ENCODE measurements at places on chromosomes 7 and 10.

DNA sequence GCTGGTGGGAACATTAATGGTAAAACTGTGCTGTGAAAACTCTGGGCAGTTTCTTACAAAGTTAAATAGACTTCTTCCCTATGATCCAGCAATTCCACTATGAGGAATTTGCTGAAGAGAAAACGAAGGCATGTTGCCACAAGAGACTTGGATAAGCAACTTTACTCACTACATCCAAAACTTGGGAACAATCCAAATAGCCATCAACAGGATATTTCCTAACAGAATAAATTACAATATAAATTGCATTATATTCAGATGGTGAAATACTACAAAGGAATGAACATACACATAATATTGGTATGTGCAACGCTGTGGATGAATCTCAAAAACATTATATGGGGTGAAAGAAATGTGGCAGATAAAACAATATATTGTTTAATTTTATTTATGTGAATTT, 21.4 kb upstream of the MKI67 start:
- no peak for DNase-seq

DNA sequence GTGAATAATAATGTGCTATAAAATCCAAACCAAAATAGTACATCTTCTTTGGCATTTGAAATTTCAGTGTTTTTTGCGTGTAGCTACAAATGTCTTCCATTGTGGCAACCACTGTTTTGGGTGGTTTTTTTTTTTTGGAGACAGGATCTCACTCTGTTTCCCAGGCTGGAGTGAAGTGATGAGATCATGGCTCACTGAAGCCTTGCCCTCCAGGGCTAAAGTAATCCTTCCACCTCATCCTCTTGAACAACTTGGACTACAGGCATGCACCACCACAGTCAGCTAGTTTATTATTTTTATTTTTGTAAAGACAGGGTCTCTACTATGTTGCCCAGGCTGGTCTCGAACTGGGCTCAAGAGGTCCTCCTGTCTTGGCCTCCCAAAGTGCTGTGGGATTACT, 455.1 kb downstream of the AUTS2 start:
- no peak for DNase-seq

- DNase-seq = no peak
Observed at GRCh38 chr7:146291900-146292299, 175.3 kb downstream of the CNTNAP2 start.

DNA sequence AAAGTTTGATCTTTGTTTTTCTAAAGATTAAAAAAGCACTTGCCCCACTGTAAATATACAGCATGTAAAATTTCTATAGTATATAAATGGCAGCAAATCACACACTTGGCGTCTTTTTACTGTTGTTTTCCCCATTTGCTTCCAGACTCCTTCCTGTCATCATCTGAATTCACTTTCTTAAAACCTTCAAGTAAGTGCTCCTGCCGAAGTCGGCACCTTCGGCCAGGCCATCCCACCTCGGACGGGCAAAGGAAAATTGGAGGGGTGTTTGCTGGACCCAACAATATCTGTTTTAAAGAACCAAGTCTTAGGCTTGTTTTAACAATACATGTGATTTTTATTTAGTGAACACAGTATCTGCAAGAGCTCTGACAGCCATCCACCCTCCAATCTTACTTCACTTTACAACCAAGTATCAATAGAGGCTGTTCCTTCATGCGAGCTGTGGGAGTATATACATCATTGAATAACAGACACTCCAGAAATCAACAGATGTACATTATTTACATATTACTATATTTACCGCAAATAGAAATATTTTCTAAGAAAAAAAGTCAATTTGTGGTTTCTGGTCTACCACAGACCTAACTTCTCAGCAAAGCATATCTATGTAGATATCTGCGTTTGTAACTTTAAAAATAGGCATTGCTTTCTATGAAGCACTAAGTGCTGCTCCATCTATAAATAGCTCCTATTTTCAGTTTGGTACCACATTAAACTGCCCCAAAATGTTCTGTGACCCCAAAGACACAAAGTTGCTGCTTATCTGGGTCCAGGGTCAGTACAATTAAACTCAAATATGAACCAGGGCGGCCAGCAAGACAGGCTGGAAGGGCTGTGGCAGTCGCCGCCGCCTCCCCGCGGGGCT, 110.7 kb downstream of the CYTH3 start:
- DNase-seq = no peak

GRCh38 chr7:151832656-151833055, 44.3 kb downstream of the PRKAG2 start:
- DNase-seq = no peak

DNA sequence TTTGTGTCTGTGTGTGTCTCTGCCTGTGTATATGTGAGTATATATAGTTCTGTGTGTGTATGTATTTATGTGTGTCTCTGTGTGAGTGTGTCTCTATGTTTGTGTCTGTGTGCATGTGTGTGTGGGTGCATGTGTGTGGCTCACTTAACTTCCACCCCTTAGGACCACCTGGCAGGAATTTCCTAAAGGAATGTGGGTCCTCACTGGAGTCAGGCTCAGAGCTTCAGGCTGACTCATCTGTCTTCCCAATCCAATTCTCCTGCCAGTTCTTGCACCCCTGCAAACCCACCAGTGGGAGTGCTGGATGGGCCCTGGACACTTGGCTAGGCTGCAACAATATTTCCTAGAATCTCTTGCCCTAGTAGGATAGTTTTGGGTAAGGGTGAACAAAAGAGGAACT, 70.2 kb upstream of the GRB10 start:
- DNase-seq = peak; percentile 91

DNA sequence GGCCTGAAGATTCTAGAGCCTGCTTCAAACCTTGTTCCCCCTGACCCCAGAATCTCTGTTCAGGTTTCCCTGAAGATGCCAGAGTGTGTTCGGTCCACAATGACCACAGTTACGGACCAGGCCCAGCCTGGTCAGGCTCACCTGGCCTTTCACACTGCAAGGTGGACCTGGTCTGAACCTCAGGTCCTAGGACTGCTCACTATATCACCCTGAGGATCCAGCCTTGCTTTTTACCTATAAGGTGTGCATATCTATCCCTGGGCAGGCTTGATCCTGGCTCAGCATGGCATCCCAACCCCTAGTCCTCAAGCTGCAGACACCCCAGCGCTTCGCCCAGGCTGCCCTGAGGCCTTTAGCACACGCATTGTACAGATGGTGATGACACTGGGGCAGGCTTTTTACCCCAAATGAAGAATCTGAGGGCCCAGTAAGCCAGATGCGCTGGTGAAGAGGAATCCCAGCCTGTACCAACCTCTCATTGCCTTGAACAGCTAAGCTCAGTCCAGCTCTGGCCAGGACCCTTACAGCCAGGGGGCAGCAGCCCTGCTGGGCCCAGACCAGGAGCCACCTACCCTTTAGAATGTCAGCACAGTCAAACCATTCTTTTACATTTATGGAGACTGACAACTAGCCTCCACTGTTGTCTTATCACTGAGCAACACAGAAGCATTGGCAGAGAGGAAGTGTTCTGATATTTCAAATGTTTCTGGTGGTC, 28.0 kb downstream of the MAT1A start:
- no peak for DNase-seq

DNA sequence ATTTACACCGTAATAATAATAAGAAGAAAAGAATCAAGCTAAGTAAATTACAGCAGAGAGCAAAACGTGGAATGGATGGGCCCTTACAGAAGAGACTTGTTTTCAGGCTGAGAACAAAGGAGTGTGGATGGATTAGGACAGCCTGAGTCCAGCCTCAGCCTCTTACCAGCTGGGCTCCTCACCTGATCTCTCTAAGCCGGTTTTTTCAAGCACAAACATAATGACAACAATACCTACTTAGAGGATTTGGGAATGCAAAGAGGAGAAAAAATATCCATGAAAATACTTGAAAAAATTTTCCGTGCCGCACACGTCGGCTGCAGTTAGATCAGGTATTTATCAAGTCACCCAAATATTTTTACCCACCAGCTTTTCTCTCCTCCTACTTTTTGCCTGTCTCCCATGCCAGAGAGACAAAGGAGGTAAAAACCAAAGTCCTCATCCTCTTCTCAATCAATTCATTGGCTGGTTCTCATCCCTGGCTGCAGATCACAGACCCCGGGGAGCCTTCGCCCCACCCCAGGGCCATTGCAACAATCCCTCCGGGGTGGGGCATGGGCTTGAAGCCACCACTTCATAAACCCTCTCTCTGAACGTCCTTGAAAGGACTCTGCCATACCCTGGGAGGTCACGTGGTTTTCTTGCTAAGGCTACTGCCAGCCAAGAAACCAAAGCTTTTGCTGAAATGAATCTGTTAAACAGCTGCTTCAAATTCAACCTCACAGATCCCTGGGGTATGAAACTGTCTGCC, 29.7 kb upstream of the GTF2I start:
- DNase-seq = no peak

DNA sequence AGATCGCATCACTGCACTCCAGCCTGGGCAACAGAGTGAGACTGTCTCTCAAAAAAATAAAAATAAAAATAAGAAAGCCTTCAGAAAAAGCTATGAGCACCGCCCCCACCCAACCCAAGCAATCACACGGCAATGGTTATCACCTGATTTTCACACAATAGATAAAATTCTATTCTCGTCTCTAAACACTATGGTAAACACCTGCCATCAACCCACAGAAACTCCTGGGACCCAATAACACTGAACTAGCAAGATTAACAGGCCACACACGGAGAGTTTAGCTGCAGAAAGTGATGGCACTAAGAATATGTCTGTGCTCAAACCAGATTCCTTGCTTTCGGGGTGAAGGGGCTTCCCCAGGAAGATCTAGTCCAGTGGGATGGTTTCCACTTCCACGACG, 173.8 kb downstream of the DIP2C start:
- no peak for DNase-seq

DNA sequence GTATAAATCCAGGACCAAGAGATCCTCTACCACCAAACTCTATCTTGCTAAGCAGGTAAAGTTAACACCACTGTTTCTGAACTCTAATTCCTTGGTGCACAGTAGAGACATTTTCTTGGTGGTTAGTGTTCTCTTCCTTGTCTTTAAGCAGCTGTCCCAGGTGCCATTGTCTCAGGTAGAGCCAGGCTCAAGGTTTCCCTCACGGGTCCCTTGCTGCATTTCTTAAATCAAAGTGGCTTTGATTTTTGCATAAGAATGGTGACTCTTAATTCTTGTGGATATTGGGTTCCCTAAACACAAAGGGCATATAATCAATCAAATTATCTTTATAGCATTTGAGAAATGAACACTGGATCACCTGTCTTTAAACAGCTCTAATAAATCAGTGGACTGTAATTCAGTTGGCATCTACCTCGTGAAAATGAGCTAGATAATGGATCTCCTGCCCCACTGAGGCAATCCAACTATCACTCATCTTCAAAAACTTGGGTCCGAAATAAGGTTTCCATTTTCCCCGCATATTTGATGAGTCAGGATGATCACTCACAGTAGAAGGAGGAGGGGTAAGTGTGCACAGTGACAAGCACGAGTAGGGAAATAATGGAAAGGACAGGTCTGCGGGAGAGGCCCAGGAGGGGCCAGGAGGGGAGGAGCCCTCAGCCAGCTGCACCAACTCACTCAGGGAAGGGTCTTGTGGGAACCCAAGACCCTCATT, 2.4 kb downstream of the ABCC2 start:
- DNase-seq = no peak

DNA sequence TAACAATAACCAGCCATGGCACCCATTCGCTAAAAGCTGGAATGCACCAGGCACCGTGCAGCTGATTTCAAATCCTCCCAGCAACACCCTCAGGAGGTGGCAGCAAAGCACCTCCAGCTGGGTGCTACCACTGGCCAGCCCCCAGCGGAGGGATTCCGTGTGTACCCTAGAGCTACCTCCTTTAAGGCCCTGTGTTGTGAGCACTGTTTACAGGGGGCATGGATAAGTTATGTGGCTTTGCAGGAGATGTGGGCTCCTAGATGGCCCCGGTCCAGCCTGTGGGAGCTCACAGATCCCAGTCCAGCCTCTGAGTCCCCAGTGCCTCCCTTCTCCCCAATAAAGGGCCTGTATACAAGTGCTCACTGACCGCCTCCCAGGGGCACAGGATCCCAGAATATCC, 27.1 kb downstream of the TNRC18 start:
- DNase-seq = no peak

DNA sequence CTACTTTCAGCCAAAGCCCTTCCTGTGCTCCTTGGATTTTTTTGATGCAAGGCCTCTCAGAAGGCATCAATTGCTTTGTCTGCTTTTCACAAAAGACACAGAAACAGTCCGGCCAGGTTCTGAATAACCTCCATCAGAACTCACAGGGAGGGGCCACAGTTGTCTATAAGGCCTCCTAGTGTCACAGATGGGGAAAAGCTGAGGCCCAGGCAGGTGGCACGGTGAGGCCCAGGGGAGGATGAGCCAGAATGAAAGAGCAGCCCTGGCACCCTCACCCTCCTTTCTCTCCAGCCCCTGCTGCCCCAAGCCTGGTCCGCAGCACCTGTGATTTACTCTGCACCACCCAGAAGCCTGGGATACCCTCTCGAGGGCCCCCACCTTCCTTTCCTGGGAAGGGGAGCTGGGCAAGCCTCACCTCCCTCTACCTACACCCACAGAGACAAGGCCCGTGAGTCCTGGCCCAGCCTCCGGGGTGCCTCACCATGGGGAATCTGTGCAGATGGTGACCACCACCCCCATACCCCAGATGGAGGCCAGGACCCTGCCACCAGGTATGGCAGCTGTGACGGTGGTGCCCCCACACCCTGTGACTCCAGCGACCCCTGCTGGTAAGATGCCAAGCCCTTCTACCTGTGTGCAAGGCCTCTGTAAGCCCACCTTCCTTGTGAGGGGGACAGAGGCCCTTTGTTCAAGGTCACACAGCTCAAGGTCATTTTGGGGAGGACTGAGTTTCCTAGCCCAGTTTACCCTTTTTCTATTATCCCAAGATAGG, 26.2 kb upstream of the ZNF467 start:
- no peak for DNase-seq

DNA sequence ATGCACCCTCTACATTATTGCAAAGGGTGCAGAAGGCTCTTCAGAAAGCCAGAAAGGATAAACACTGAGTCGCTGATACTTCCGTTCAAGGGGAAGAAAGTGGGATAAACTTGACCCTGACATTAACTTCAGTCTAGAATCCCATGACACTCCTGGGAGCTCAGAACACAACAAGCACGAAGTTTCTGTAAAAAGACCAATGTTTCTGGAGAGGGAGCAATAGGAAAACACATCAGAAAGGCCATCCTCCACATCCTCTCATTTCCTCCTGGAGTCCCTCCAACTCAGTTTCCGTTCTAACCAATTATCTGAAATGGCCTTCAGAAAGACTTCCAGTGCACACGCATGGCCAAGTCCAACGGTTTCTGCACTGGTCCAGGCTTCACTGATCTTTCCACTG, 113.5 kb downstream of the SORBS1 start:
- DNase-seq = no peak

DNA sequence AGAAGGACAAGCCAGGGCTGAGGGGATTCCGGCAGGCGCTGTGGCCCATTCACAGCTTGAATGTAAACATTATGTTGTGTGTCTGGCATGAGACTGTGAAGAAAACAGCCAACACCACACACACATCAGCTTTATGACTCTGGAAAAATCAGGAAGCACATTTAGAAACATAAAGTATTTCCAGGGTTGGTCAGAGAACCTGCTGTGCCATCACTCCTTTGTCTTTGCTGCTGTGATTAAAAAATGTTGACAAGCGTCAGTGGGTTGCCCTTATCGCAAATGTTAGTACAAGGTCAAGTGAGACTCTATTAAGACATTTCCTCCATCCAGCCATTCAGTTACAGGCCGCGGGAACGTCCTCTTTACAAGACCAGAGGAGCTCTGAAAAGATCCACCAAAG, 95.4 kb downstream of the TAX1BP1 start:
- DNase-seq = no peak
